ENCODE measurements at places on chromosomes 12 and 14.

- peak; percentile 37 for DNase-seq
These were observed 406.7 kb downstream of the NOVA1 start for GRCh38 chr14:26191123-26191522.

- DNase-seq, result peak; percentile 71
These were observed 34.7 kb downstream of the SSH1 start for GRCh38 chr12:108822497-108823205.

- DNase-seq, result peak; percentile 77
These were observed 24.1 kb downstream of the YAF2 start for GRCh38 chr12:42213954-42214426.

DNA sequence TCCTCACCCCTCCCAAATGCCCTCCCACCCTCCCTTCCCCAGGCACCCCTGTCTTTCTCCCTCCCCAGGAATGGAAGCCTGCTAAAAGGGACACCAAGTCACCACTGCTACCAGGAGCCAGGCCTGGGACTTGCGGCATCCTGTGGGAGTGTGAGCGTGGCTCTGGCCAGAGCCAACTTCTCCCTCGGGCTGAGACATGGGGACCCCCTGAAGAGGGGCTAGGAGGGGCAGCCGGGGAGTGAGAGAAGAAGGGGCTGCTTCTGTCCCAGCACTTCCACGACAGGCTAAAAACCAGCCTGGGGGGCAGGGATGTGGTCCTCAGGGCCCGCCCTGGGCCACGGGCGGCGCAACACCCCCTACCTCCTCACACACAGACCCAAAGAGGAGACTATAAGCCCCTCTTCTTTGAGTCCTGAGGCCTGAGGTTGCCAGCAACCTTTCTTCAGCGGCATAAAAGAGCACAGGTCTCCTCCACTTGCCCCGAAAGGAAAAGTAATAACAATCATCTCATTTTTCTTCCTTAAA lies 278.9 kb downstream of the DPF3 start:
- no peak for DNase-seq

DNA sequence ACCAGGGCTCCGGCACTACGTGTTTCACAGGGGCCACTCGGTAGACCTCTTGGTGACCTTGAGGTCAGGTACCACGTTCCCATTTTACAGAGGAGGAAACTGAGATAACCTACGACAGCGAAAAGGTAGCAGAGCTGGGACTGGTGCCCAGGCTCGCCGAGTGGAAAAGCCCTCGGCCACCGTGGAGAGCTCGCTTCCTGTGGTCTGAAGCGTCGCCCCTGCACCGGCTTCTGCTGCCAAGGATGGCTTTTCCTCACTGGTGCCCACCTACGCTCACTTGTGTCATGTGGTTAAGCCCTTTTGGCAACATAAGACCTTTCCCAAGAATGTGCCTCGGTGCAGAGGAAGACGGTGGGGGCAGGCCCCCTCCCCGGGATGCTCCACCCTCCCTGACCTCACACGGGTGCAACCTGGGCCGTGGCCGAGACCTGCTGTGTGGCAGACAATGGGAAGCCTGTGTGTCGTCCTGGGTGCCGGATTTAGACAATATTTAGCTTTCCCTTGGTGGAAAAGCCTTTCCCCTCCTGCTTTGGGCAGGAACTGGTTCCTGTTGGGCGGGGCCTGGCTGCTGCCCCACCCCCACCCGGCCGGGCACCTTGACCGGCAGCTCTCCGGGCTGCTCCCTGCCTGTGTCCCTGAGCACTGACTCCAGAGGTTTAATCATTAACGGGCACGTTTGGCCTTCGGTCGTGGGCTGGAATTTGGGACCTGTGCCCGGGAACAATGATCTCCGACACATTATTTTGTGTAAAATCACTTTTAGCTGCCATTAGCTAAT lies 32.4 kb upstream of the PPP1R13B start:
- DNase-seq, result no peak

GRCh38 chr14:105374389-105374788 lies 23.9 kb upstream of the TEX22 start:
- DNase-seq, result no peak

GRCh38 chr14:77457115-77457521 lies 283 bp downstream of the VIPAS39 start:
- DNase-seq, result peak; percentile 50

- no peak for DNase-seq
These were observed 13.8 kb upstream of the DCN start for GRCh38 chr12:91196436-91196835.

GRCh38 chr14:63513756-63514155 lies 29.4 kb downstream of the PPP2R5E start:
- no peak for DNase-seq

GRCh38 chr12:25769082-25769945 lies 189.2 kb upstream of the RASSF8 start:
- peak; percentile 90 for DNase-seq

DNA sequence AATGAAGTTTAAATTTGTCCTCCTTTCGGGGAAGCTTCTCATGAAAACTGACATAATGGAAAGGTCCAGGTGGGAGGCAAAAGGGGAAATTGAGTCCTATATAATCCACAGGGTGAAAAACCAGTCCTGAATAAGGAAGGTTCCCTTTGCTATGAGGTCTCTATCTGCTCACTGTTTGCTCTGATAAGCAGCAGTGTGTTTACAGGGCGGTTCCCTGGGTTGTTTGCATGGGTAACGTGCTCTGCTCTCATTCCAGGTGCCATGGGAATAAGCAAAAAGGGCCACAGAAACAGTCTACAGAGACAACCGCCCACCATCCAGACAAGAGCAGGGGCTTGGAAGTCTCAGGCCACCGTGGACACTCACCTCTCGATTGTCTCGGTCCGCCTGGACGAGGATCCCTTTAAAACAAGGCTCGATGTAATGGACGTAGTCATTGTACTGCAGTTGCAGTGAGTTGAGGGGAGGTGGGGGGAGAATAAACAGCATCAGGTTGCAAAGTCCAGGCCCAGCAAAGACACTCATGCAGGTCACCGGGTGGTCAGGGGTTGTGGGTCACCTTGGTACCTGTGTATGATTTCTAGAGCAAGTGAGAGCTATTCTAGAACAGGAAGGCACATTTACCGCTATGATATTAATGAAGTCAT lies 32.7 kb downstream of the CACNA2D4 start:
- DNase-seq, result no peak

DNA sequence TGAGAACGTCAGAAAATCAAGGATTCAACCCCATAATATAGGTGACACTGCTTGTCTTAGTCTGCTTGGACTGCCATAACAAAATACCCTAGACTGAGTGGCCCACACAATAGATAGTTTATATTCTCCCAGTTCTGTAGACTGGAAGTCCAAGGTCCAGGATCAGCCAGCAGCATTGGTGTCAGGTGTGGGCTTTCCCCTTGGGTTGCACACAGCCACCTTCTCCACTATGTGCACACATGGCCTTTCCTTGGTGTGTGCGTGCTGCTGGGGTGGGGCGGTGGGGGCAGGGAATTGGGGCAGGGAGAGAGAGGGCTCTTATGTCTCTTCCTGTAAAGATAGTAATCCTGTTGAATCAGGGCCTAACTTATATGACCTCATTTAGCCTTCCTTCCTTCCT lies 106.4 kb downstream of the SLC25A47 start:
- no peak for DNase-seq

DNA sequence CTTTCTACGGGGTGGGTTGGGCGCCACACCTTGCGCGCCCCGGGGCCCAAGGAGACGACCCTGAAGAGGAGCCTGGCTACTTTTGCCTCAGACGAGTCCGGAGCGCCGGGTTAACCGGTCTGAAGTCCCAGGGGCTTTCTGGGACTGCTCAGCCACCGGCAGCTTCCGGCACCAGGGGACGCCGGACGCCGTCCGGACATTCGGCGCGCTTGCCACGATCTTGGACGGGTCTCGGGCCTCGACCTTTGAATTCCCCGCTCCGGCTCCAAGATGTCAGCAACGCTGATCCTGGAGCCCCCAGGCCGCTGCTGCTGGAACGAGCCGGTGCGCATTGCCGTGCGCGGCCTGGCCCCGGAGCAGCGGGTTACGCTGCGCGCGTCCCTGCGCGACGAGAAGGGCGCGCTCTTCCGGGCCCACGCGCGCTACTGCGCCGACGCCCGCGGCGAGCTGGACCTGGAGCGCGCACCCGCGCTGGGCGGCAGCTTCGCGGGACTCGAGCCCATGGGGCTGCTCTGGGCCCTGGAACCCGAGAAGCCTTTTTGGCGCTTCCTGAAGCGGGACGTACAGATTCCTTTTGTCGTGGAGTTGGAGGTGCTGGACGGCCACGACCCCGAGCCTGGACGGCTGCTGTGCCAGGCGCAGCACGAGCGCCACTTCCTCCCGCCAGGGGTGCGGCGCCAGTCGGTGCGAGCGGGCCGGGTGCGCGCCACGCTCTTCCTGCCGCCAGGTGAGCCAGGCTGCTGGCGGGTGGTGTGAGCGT lies at the start of gene ACOT4:
Gene ACOT4, plus strand, starts transcription at position 184 of the 760 bp plus-strand sequence. Its CDS starts 87 bp downstream, at position 271.
- DNase-seq, result peak; percentile 37

GRCh38 chr12:63354969-63355368 lies 204.0 kb upstream of the AVPR1A start:
- DNase-seq, result no peak

DNA sequence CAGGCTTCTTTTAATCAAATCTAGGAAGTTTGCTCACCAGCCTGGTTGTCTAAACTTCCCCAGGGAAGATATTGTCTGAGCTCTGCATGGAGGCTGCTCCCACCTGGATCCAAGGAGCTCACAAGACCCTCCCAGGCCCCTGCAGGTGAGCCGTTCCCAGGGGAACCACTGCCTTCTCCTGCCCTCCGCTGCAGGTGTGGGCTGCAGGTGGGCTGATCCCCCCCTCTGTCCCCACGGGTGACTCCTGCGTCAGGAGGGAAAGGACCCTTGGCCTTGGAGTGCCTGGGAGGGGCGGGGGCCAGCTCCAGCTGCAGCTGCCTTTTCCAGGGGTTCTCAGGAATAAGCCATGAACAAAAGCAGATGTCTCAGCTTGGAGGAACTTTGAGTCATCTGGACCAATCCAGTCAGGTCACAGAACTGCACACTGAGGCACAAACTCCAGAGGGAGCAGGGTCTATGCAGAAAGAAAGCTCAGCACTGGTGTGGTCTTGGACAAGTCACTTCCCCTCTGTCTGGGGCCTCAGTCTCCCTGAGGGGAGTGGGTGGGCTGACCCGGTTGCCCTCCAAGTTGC lies 246.6 kb upstream of the RTL1 start:
- no peak for DNase-seq

- no peak for DNase-seq
These were observed 8.2 kb upstream of the NUAK1 start for GRCh38 chr12:106146987-106147386.

DNA sequence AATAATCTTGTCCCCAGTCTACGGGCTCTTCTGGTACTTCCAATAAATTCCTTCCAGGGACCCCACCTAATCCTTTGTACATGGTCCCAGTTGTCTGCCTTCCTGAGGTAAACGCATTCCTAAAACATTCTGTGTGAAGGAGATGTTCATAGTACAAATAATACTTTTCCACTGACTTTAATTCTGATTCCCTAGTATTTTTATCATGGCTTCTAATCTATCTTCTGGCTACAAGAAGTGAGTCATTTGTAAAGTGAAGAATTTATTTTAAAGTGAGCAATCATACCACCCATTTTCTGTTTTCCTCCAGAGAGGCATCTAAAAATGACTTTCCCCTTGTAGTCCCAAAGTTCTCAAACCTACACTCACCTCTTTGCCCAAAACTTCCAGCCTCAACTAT lies 65.9 kb upstream of the NUDT4 start:
- no peak for DNase-seq

DNA sequence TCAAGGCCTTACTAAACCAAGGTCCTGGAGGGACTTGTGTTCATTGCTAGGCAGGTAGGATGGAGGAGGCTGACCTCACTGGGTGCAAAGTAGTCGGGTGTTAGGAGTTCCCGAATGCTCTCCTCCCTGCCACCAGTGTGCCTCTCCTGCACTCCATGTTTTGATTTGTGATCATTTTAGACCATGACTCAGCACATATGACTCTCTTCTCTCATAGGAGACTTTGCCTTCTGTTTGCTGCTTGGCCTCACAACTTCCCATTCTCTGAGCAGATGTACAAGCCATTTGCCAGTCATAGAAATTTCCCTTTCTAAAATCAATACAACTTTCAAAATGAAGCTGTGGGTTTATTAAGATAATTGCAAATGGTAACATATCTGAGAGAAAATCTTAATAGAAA lies 46.6 kb upstream of the LRIG3 start:
- peak; percentile 26 for DNase-seq

DNA sequence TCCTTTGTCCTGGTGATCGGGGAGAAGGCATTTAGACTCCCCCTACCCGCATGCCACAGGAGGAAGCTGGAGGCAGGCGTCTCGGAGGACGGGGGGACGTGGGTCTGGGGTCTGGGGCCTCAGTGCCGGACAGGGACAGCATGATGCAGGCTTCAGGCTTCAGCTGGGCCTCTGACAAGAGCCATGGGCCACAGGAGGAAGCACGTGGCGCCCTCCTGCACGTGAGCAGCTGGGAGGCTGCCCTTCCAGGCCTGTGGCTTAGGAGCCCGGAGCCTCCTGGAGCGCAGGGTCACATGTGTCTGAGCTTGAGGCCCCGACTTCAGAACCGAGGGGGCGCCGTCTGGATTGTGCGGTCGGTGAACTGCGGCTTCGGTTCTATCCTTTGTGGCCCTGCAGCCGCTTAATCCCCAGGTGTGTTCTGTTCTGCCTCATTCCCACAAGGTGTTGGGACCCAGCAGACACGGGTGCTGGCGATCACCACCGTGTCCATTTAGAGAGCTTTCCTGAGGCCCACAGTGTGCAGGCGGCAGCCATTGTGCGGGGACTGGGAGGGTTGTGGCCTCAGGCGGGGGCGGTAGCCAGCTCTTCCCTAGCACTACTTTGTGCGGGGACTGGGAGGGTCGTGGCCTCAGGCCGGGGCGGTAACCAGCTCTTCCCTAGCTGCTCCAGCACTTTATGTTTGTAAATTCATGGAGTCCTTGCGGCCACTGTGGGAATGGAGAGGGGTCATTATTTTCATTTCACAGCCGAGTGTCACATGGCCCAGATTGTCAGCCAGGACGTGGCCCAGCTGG lies 150.2 kb downstream of the ADGRD1 start:
- DNase-seq, result no peak

DNA sequence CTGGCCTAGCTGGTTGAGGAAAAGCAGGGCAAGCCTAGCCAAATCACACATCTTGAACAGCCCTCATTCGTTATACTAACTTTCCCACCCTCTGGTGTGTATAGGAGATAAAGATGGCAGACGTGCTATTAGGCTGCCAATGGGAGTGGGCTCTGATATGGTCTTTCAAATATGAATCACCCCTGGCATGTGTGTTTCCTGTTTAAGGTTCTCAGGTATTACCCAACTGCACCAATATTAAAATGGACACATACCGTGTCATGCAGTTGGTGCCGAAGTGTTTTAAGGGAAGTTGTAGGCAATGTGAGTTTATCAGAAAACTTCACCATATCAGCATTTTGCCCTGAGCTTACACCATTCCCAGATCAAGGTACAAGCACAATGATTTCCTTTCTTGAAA lies 33.4 kb downstream of the CHST11 start:
- DNase-seq, result no peak

DNA sequence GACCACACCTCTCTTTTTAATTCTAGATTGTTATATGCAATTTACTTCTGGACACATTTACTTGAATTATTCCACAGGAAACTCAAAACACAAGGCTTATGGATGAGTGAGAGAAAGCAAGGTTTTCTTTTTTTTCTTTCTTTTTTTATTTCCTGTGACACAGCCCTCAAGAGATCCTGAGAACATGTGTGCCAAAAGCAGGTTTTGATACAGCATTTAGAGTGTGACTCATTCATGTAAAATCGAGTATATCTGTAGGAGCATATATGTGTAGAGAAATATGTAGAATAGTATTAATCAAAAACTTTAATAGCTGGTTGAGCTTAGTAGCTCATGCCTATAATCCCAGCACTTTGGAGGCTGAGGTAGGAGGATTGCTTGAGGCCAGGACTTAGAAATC lies 4.4 kb upstream of the MAX start:
- DNase-seq, result no peak

GRCh38 chr12:109451400-109451799 lies 25.7 kb downstream of the KCTD10 start:
- no peak for DNase-seq
